ENCODE measurements at places on chromosomes 3 and 15.
A peak's percentile ranks its signal among the peaks of the same experiment; 100 is the strongest.

DNA sequence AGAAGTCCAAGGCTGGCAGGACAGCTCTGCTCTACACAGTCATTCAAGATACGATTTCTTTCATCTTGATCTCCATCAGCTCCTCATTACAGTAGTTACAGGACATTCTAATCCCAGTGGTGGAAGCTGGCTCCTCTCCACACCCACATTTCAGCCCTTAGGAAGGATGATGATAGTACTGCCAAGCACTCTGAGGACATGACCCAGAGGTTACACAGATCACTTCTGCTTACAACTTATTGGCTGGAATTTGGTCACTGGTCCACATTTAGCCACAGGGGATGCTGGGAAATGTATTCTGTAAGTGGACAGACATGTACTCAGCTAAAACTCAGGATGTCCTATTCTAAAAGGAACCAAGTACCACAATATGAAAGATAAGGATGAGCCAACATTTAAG lies 77.1 kb downstream of the IQCH start:
- no peak for DNase-seq

- peak; percentile 12 for DNase-seq
These were observed 58.3 kb downstream of the LRIG1 start for GRCh38 chr3:66442254-66443117.

DNA sequence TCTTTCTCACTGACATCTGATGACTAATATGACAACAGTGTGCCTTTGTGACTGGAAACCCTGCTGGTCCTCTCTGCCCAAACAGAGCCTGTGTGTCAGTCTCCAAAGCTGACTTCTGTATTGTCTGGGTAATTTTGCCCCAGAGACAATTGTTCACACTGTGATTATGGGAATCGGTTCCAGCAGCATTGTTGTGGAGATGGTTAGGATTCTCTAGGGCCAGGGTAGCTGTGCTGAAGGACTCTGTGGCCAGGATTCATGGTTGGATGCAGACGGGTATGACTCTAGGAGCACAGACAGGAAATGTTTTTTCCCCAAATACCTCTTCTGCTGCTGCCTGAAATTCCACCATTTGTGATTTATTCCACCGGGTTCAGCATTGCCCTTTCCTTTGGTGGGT lies 57.5 kb upstream of the ITGA11 start:
- no peak for DNase-seq

DNA sequence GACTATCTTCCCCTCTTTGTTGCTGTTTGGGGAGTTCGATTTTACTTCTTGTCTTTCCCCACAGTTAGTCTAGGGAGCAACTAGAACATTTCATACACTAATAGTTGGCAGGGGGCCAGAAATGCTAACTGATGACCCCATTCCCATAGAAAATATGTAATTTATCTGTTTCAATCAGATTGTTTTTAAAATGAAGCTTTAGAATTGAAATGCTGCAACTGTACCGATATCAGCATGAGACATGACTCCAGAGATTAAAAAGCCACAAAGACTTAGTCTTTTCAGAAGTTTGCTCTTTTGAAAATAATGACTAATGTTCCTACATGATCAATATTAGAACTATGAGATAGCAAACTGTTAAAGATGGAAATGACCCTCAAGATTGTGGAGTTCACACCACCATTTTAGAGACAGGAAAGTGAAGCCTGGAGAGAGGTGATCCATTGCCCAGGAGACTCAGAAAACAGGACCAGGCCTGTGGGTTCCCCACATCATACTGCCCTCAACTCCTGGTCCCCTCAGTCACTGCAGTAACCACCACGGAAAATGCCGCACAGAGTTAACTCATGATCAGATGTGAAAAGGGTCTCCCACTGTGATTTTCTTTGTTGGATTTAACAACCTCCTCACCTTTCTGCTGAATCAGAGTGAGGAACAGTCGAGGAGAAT lies 130.3 kb downstream of the CHDH start:
- DNase-seq, result no peak

DNA sequence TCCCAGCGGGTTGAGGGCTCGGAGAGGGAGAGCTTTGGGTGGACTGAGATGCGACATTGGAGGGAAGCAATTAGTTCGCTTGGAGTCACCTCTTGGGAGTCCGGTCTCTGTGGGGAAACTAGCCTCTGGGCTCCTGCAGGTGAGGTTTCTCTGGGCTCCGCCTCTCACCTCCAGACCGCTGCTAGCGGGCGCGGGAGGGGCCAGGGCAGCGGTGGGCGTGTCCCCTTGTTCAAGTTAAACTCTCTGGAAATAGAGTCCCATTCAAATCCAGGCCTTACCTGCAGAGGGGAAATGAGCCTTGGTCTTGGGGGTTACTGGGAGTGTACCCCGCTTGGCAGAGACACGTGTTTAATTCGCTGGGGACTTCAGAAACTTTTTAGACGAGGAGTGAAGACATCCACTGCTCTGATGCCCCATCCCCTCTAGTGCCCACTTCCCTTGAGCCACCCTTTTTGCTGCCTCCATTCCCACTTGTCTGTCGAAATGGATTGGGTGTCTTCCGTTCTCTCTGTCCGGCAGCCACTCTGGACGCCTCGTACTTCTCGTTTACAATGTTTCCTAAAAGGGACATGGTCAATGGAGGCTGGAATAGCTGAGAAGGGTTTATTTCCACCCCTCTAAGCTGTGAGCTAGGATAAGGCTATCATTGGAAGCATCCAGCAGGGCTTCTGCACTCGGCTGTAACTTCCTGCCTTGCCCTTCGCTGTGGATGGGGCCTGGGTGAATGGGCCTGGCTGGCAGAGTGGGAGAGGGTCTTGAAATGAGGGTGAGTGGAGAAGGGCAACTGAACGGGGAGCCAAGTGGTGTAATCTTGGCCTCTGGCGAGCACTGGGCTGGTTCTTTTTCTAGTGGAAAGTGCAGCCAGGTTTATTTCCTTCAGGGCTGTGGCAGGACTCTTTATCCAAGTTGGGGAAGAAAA lies 1.1 kb downstream of the MITF start:
- DNase-seq, result peak; percentile 79

DNA sequence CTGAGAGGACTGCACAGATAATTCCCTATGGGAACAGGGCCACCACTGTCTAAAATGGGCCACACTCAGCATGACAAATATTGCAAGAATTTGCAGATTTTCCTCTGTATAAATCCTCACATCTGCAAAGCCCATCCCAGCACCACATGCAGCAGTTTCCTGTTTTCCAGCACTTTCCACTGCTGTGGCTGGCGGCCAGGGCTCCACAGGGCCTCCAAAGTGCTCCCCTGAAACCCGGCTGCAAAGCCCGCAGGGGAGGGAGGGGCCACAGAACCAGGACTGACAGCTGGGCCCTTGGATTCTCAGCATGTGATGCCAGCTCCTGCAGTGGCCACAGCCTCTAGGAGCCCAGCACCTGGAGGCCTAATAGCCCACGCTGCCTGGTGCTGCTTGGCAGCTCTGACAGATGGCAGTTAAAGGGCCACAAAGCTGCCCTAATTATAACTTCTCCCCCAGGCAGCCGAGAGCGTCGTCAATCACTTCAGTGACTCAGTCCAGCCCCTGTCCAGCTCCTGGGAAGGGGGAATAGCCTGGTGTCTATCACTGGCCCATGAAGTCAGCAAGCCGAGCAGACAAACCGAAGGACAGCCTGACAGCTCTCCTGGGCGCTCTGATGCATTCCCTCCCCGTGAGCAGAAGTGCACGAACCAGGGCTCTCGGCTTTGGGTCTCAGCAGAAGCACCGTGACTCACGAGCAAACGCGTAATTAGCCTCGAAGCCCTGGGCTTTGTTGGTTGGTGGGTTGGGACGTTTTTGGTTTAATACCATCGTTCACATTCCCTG lies 4.7 kb downstream of the LRRC15 start:
- peak; percentile 33 for DNase-seq

GRCh38 chr3:9022305-9023225 lies 59.3 kb upstream of the RAD18 start:
- no peak for DNase-seq

DNA sequence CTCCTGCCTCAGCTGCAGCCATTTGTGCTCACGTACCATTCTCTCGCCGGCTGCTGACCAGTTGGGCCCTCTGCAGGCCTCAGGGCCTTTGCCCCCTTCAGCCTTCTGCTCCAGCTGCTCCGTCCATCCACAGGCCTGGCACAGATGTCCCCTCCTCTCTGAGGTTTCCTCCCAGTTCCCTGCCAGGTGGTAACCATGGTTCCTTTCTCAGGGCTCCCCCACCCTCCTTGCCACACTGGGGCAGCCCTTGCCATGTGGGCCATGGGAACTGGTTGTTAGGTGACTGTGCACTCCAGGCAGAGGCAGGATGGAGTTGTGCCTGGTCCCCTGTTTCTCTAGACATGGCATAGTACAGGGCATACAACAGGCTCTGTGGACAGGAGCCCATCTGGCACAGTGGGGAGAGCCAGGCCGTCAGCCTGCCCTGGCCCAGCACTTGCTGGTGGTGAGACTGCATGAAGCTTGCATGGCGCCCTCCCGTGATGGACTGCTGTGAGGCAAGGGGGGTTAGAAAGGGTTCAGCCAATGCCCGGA lies 148.9 kb downstream of the DNAJB8 start:
- no peak for DNase-seq

GRCh38 chr3:153045150-153045549 lies 116.9 kb upstream of the RAP2B start:
- no peak for DNase-seq
